ENCODE measurements at places on chromosomes 2 and 18.
A peak's percentile ranks its signal among the peaks of the same experiment; 100 is the strongest.

GRCh38 chr2:37348155-37348554 is 3.7 kb downstream of the QPCT start:
- DNase-seq = no peak

DNA sequence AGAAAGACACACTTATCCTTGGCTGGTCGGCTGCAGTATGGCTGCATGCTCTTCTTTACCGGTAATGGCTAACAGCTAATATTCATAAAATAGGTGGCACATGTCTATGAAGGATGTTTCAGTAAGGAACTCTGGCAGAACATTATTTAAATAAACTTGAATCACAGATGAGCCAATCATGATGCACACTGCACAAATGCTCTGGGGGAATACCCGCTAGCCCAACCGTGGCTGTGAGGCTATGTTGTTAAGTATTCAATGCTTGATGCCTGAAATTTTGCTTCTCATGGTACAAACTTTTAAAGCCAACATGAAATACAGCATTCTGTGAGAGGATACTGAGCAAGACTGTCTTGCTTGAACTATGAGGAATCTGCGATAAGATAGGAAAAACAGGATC is 505.8 kb downstream of the ZEB2 start:
- DNase-seq = no peak

GRCh38 chr18:25176518-25177042 is 175.4 kb downstream of the ZNF521 start:
- DNase-seq = no peak

DNA sequence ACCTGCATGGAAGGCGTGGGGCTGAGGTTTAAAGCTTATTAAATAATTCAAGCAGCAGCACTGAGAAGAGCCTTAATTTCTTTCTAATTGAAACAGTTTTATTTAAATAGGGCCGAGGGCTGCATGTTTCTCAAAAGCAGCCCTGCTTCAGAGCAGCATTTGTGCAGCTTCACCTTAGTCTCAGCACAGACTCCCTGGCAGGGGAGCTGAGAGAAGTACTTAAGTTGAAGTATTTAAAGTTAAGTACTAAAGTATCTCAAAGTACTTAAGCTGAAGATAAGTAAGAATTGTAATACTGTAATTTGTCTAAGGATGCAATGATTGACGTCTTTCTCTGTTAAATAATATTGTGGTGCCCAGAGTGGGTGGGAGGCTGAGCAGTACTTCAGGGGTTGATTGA is 31.4 kb downstream of the IMPA2 start:
- DNase-seq = no peak

DNA sequence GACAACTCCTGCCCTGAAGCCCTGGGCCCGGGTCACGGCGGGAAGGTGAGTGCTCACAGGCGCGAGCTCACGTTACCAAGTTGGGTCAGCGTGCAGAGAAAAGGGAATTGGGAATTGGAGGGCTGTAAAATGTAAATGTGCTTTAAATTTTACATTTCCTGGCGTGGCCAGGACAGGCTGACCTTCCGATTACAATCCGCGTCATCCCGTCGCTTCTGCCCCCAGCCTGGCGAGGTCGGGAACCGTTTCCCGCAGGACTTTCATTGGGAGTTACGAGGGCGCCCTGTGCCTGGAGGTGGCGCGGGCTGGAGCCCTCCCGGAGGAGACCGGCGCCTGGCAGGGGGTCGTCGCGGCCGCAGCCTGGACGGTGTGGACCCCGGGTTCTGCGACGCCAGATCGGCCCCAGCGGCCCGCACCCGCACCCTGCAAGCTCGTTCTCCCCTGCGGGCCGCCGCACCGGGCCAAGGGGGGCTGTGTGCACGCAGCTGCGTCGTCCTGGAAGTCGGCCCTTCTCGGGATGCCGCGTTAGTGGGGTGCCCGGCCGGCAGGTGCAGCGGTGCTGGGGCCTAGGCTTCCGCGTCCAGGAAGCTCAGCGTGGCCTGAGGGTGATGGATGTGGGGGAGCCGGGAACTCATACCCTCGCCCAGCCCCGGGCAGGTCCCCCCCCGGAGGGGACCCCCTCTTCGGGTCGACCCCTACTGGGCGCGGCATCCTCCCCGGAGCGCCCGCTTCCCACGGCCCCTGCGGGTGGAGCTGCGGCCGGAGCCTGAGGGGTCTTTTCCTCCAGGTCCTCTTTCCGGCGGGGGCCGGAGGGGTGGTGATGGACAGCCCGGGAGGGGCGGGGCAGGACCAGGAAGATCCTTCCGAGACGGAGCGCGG is 63.9 kb downstream of the LRRFIP1 start:
- DNase-seq = no peak

DNA sequence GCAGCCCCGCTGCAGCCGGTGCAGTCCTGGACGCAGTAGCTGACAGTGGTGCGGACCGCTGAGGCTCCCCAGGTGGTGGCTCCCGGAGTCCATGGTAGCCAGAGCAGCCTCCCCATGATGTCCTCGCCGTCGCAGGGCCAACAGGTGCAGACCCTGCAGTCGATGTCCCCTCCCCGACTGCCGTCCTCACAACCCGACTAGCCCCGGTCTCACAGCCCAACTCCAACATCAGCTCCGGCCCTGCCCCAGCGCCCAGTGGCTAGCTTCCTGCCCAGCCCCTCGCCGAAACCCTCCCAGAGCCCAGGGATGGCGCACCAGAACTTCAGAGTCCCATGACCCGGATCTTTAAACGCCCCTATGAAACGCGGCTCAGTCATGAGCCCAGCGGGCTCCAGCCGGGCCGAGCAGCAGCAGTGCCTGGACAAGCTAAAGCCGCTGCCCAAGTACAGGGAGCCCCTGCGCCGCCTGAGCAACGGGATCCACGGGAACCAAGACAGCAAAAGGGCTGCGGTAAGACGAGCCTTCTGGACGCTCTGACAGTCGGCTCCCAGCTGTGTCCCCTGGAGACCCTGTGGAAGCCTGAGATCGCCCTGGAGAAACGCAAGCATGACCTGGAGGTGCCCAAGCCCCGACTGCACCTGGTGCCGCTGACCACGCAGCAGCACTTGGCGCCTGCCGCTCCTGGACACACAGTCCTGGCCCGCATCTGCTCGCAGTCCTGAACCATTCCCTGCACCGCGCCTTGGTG is 53.8 kb upstream of the TUBA3E start:
- no peak for DNase-seq

- DNase-seq = no peak
These were observed 116.1 kb downstream of the ATL2 start for GRCh38 chr2:38260972-38261371.

DNA sequence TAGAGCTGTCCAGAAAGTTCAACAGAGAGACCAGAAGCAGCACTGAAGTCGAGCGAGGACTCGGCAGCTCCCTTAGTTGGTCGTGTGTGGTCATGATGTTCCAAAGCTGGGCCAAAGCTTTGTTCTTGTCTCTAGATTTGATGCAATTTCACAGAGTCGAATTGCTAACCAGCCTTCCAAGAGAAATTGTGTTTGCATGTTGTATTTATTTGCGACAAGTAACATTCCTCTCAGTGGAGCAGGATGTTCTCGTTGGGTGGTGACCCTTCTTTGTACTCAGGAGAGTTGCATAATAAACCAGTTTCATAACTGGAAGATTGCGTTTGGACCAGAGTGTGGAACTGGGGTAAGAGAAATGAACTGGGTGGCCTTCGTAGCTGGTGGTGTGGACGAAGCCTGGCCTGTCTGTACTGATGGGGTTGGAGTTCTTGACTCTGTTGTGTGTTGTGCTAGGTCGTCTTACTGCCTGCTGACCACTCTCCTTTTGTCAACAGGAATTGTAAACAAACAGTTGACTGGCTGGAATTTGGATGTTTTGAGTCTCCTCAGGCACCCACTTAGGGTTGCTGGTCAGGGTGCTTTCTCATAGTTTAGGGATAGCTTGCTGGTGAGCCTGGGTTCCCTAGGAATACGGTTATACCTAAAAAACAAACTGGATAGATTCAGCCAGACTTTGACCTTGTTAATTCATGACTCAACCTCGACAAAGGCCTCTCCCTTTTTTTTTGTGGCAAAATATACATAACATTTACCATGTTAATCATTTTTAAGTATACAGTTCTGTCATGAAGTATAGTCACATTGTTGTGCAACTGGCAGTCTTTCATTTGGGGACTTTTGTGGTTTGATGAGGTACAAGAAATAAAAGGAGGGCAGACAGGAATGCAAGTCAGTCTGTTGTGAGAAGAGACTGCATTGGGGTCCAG is 28.9 kb upstream of the TOGARAM2 start:
- no peak for DNase-seq

- no peak for DNase-seq
These were observed 6.4 kb upstream of the ODC1 start for GRCh38 chr2:10454505-10454904.

GRCh38 chr2:120678926-120679325 is 56.7 kb upstream of the GLI2 start:
- no peak for DNase-seq

- DNase-seq = no peak
These were observed 39.5 kb upstream of the TANK start for GRCh38 chr2:161120775-161121174.

- DNase-seq = no peak
These were observed 87.3 kb downstream of the ACAA2 start for GRCh38 chr18:49725809-49726674.

GRCh38 chr2:233015019-233015645 is 2.1 kb upstream of the NGEF start:
- no peak for DNase-seq

- peak; percentile 71 for DNase-seq
These were observed 19.6 kb upstream of the CXCR1 start for GRCh38 chr2:218186355-218186766.

DNA sequence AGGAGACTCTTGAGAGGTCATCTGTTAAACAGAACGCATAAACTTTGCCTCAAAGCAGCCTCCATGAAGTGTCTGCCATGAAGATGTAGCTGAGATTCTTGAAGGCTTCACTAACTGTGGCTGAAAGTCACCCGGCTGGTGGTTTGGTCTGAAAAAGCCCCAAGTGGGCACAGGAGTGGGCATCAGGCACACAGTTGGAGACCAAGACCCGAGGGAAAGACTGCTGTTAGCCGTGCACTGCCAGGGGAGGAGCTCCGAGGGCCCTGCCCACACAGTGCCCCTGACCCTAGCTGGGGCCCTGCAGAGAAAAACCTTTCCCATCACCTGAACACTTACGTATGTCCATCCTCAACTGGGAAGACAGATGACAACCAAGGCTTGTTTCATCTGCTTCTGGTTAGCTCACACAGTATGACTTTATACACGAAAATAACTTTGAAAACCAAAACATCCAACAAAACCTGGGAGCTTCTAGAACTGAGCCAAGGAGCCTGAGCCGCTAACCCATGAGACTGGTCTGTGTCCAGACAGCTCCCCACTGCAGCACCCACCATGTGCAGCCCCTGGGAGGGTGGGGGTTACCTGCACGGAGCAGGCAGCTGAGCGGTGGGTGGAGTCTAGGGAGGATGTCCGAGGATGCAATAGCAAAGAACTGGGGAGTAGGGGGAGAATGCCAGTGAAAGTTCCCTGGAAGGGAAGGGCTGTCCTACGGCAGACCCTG is 15.4 kb downstream of the HJURP start:
- no peak for DNase-seq

DNA sequence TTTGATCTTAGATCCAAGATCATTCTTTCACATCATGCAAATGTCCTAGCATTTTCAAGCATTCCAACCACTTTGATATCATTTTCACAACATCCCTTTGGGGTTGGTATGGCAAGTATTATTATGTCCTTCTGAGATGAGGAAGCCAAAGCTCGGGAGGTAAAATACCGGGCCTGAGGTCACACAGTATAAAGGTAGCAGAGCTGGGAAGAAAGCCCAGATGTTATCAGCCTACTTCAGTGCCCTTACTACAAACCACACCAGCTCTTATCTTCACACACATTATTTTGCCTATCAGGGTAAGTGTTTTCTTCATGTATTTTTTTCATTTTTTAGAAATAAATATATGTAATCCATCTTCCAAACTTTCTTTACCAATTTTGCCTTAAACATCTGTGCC is 4.2 kb upstream of the B4GALT6 start:
- no peak for DNase-seq

DNA sequence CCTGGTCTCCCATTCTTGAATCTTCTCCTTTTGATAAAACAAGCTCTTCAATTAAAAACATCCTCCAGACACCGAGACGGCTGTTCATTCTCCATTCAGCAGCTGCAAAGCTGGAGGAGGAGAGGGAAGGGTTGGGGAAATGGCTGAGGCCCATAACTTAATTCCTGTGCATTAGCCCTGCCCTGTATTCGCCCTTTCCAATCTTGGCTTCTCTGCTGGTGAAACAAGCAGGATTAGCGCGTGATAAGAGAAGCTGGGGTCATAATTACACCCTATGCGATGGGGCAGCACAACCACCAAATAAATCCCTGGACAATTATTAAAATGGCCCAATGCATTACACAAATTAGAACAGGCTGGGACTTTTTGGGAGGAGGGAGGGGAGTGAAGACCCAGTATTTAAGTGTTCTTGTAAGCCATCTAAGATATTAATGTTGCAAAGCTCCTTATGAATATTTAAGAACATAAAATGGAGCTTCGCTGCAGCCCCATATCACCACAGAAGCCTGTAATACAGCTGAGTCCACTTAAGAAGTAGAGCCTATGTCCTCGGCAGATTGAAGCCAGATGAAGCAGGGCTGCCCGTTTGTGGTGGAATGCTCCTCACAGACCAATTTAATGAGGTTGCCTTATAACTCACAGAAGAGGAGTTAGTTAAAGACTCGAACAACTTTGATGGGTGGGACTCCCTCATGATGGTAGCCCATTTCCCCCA is 176.6 kb upstream of the SKOR2 start:
- DNase-seq = no peak

GRCh38 chr18:11514267-11514666 is 95.1 kb upstream of the SLC35G4 start:
- no peak for DNase-seq

GRCh38 chr18:57352271-57352701 is at the start of gene ST8SIA3:
Gene ST8SIA3 (plus strand): TSS chr18:57352557. CDS start chr18:57352847, 290 bp downstream.
- DNase-seq = no peak

GRCh38 chr2:170052151-170052550 is 125.8 kb upstream of the MYO3B start:
- DNase-seq = no peak

DNA sequence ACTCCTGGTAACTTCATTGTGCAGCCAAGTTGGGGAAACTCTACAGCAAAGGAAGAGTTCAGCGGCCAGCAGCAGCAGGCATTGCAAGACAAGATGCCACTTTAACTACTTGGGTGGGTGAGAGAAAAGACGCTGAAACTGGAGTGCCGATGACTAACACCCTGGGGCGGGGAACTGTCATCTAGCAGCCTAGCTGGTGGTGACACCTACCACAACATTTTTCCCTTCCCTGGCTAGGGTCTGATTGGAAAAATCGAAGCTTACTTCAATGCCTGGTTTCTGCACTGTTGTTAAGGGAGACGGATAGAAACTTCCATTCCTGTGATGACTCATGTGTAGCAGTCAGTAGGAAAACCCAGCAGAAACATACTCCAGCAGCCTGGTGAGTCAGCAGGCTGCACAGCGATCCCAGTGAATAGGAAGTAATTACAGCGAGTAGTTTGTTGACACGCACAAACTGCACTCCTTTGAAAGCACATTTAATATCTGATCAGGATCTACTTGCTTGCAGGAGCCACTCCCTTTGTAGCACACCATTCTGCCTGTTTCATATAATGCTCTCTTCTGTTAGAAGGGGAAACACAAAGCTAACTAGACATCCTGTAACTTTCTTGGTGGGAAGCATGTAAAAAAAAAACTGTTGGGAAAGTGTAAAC is 62.1 kb upstream of the MAPRE2 start:
- DNase-seq = peak; percentile 21

Measured in GM10248 (cell line).